ENCODE measurements at places on chromosomes 5 and 9.

DNA sequence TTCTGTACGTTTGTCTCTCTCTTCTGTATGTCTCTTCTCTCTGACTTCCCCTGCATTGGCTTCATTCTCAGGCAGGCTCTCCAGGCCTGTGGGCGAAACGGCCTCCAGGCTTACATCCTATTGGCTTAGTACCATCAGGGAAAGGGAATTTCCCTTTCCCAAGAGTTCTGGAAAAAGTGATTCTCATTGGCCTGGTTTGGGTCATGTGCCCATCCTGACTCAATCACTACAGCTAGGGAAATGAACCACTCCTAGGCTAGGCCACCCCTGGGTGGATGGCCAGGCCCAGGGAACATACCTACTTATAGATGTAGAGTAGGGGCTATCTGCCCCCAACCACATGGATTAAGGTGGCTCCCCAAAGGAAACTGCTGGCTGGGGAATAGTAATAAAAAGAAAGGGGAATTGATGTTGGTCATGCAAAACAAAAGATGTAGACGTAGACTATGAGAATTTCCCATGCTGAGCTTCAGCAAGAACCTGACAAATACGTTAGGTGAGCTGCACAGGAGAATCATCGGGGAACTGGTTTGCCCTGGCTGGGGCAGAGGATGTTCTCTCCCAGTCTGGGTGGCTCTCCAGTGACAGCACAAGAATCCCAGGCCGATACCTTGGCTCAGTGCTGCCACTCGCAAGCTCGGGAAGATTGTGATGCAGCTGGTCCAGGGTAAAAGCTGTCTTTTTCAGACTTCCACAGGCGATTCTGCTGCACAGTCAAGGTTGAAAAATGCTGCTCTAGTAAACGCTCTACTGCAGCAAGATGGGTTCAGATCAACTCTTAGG is 3.7 kb upstream of the EGR1 start:
- ATAC-seq, result no peak

- ATAC-seq, result no peak
Measured at GRCh38 chr9:38347946-38348345, 44.6 kb upstream of the ALDH1B1 start.

DNA sequence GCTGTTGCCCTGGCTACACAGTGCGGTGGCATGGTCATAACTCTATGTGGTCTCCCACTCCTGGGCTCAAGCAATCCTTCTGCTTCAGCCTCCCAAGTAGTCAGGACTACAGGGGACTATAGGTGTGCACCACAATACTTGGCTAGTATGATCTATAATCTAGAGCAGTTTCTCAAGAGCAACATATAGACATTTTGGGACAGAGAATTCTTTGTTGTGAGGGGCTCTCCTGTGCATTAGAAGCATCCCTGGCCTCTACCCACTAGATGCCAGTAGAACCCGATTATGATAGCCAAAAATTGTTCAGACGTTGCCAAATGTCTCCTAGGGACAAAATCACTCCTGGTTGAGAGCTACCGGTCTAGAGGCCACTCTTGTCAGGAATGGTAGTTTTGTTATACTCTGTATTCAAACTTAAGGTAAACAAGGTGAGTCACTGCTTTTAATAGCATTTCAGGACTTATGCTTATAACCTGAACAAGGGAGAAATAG is 7.2 kb downstream of the ANKHD1 start:
- peak; percentile 29 for ATAC-seq

GRCh38 chr9:120514405-120514804 is 65.6 kb downstream of the CDK5RAP2 start:
- no peak for ATAC-seq

DNA sequence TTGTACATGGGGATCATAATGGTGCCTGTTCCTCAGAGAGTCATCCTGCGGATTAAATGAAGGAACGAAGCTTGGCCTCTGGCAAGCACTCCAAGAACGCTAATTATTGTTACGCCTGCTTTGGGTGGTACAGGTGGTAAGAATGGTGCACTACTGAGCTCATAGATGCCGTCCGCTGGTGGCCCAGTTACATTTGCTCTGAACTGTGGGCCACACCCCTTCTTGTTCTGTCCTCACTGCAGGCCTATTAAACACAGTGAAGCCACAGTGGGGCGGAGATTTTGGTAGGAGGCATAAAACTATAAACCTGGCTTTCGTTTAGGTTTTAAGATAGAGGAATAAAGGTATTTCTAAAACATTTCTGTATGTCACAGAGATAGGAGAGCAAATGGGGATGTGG is 40.6 kb upstream of the FER start:
- no peak for ATAC-seq

DNA sequence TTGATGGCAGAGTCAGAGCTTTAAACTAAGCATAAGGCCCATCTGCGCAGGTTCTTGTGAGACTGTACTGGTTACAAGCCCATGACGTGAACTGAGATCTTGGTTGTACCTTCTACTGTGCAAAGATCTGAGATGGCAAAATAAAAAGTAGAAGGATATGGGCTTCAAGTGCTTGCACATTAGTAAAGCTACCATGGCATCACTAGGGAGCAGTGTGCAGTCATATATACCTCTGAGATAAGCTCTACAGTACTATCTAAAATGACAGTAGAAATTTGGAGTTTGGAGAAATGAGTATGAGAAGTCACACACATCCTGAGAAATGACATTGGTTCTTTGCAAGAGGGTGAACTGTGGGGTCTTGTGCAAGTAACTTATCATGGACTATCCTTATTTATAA is 408.2 kb upstream of the PRR16 start:
- ATAC-seq, result no peak

DNA sequence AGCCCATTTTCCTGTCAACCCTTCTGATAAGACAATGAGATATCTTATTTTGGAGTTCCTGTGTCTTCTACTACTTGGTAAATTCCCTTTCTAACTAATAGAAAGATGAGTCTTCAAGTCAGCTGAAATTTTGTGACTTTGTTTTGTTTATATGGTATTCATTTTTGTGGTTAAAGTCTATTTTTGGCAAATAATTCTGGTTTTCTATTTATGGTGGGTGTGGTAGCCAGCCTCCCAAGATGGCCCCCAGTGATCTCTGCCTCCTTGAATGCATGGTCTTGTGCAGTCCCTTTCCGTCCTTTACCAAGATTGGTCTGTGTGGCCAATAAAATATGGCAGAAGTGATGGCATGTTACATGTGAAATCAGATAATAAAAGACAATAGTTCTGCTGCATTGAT is 91.5 kb downstream of the NR3C1 start:
- ATAC-seq, result no peak

DNA sequence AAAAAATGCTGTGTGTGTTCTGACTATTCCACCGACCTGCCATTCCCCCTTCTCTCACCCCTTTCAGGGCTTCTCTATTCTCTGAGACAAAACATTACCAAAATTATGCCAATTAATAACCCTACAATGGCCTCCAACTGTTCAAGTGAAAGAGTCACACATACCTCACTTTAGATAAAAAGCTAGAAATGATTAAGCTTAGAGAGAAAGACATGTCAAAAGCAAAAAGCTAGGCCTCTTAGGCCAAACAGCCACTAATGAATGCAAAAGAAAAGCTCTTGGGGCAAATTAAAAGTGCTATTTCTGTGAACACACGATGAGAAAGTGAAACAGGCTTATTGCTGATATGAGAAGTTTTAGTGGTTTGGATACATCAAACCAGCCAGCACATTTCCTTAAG is 279.6 kb upstream of the GRAMD2B start:
- ATAC-seq, result no peak

DNA sequence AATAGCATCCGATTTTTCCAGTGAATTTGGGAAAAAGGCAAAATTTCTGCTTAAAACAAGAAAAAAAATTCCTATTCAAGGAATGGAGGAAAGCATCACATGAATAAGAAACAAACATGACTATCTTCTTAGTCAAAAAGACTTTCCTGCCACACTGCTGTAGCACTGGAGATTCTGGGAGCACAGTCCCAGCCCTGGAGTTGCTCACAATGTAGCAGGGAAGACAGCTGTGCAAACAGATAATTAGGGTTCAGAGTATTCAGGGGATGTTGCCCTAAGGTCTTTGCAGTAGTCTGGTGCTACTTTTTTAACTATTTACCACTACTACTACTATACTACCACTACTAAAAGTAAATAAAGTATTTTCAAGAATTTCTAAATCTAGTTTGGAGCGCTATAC is 86.5 kb downstream of the BNC2 start:
- ATAC-seq, result no peak

- ATAC-seq, result no peak
Measured at GRCh38 chr5:65903581-65903980, 22.8 kb upstream of the ERBIN start.

DNA sequence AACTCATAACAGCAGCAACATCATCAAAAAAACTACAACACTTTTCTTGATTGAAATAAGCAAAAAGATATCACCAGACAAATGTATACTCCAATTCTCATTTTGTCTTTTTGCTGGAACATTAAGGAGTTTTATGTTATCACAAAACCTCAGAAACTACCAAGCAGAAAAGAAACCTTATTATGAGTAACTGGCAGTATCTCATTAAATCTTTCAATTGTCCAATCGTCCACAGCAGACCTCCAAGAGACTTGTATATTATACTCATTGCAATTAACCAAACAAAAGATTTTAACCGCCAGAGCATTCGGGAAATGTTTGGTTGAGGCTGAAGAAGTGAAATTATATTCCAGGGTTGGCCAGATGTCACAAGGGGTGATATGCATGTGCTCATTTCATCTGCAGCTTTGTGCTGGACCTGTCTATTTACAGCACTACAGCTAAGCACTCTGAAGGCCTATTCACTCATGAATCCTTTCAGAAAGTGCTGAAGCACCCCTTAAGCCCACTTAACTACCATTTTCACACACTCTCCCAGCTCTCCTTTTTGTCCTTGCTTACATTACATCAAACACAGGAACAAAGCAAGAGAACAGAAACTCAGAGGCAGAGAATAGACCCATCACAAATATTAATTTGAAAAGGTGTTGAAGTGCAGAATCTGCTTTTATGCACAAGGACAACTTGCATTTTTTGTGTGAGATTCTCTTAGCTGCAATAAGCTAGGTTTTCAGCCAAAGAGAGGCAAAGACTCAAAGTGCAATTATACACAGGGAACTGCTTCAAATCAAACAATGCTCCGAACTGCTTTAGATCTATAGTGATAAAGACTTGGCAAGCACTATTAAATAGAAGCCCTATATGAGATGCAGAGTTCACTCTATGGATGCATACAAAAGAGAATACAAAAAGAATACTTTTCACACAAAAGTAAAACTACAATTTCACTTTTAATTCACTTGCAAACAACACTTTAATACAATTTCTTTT is 150.4 kb upstream of the POU5F2 start:
- ATAC-seq, result peak; percentile 86

DNA sequence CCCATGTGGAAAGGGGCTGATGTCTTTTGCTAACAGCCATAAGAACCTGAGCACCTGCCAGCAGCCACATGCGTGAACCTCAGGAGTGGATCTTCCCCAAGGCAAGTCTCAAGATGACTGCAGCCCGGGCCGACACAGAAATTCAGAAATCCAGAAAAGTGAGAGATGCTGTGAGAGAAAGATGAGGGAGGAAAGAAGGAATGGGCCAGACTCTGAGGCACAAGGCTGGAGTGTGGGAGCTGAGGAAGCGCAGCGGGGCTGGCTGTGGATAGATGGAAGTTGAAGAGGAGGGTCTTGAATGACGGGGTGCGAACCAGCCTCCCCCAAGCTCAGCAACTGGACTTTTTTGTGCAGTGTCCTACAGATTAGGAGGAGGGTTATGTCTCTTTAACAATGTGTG is 337.8 kb downstream of the GADD45G start:
- ATAC-seq, result no peak

GRCh38 chr5:124867137-124867704 is 120.8 kb upstream of the ZNF608 start:
- ATAC-seq, result peak; percentile 86

DNA sequence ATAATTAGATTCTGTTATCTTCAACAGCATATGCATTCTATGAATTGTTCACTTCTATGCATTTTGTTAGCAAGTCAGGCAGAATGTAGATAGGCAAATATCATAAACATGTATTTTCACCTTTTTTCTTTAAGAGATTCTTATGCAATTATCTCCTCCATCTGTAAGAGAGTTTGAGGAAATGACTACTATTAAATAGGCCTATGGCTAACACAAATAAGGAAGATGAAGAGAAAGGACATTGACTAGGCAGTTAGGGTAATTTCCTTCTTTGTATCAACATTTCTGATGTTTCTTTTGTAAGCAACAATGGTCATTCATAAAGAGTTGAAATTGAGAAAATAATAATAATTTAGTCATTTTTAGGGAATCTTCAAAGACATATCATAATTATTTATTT is 145.2 kb upstream of the CDH12 start:
- no peak for ATAC-seq

DNA sequence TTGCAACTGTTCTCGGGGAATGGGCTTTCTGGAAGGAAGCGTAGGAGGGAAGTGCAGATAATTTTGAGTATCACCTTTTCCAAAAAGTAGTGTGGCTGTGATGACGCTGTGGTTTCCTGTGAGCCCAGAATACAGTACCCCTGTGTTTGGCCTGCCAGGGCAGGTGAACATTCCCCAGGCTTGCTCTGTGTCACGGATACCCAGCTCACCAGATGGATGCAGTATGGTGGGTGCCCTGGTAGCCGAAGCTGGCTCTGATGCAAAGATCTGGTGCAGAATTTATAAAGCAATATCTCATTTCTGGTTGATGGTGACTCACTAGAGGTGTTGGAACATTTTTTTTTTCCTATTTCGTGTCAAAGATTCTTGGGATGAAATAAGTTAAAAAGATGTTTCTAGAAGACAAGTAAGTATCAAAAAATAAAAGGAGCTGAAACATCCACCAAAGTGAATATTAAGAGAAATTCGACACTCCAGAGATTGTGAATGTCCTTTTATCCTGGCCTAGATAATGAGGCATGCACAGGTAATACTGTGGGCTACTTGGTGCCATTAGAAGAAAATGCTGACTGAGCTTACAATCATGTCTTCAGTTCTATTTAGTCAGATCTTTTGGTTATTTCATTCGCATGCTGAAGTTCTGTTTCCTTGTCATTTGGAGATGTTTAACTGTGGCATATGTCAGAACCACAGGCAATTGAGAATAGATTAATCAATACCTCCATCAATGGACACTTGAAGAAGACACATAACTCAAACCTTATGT is 200.1 kb downstream of the GADD45G start:
- ATAC-seq, result no peak

DNA sequence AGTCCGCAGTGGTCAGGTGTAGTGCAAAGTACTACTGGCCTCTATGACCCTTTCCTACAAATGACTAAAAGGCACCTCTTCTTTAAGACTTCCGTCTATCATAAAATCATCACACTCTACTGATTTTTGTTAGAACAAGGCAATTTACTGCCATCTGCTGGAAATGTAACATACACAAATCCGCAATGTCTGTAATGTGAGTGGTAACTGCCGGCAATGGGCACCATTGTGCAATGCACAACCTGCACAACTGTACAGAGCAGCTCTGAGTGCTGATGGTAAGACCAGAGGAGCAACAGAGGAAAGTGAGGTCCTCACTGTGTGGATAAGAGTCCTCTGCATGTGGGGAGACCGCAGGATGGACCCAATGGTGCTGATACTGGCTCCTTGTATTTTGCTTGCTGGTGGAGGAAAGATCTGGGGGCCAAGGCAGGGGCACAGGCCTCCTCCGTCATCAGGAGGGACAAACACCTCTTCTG is 103.7 kb downstream of the ATPSCKMT start:
- ATAC-seq, result no peak
